Heart right ventricle (tissue), 16 donors: ENCODE measurements at places on chromosomes 3 and 15. TPM values are rescaled to one million over a fixed set of nuclear protein-coding genes. Genes with fewer than 3 reads are reported as not detected.

CEMIP gene
- polyA plus RNA-seq, result 0.07 TPM

ZKSCAN7 gene
- 2.6 TPM for polyA plus RNA-seq

NUP210 gene
- polyA plus RNA-seq, result 3.4 TPM

ZNF654 gene
- polyA plus RNA-seq, result 2.5 TPM

MESP2 gene
- 0.73 TPM for polyA plus RNA-seq

GPR160 gene
- 1.2 TPM for polyA plus RNA-seq

SNTN gene
- not detected for polyA plus RNA-seq

ENTPD3 gene
- polyA plus RNA-seq, result 0.25 TPM

LRRC3B gene
- polyA plus RNA-seq, result 0.04 TPM

GOLGA6A gene
- polyA plus RNA-seq, result not detected

TMEM207 gene
- polyA plus RNA-seq, result not detected

ARGFX gene
- not detected for polyA plus RNA-seq

TTLL13 gene
- 0.09 TPM for polyA plus RNA-seq

ZBTB47 gene
- polyA plus RNA-seq, result 52.2 TPM

GUCA1C gene
- not detected for polyA plus RNA-seq

FRMD5 gene
- 9.5 TPM for polyA plus RNA-seq

ARL8B gene
- polyA plus RNA-seq, result 31.7 TPM

ZBBX gene
- not detected for polyA plus RNA-seq

TMEM108 gene
- 0.88 TPM for polyA plus RNA-seq

LMCD1 gene
- 18.6 TPM for polyA plus RNA-seq

TMC3 gene
- not detected for polyA plus RNA-seq

RASGRF1 gene
- polyA plus RNA-seq, result not detected

ATP10A gene
- polyA plus RNA-seq, result 0.88 TPM

CELF6 gene
- polyA plus RNA-seq, result 5.1 TPM

RPL22L1 gene
- polyA plus RNA-seq, result 96.2 TPM

CYP1A2 gene
- polyA plus RNA-seq, result not detected

ZIC4 gene
- polyA plus RNA-seq, result not detected

ZCWPW2 gene
- polyA plus RNA-seq, result 2.0 TPM

ACSBG1 gene
- 0.59 TPM for polyA plus RNA-seq

KLHL6 gene
- polyA plus RNA-seq, result 0.80 TPM

SLC28A1 gene
- 0.07 TPM for polyA plus RNA-seq

FAM227B gene
- polyA plus RNA-seq, result 6.6 TPM

FBXO40 gene
- polyA plus RNA-seq, result 38.1 TPM
